ENCODE measurements at places on chromosomes 5 and 9. TPM values are rescaled to one million over a fixed set of nuclear protein-coding genes. Genes with fewer than 3 reads are reported as not detected.

IL13 gene
- not detected for total RNA-seq

ANKRD31 gene
- total RNA-seq, result 0.69 TPM

SPINK4 gene
- total RNA-seq, result not detected

FOXD4L4 gene
- total RNA-seq, result not detected

ZNF300 gene
- total RNA-seq, result 21.3 TPM

SHISAL2B gene
- total RNA-seq, result not detected

SLC6A7 gene
- total RNA-seq, result not detected

ZBTB5 gene
- total RNA-seq, result 14.2 TPM

NNT gene
- 118 TPM for total RNA-seq

THBS4 gene
- 3.9 TPM for total RNA-seq

SLCO6A1 gene
- not detected for total RNA-seq

ANKRD34B gene
- total RNA-seq, result not detected

AGXT2 gene
- total RNA-seq, result not detected

GPX3 gene
- 8.6 TPM for total RNA-seq

SERF1A gene
- total RNA-seq, result 6.7 TPM

HTR4 gene
- 0.26 TPM for total RNA-seq

CHSY3 gene
- 23.4 TPM for total RNA-seq

HCN1 gene
- total RNA-seq, result 0.26 TPM

All from urinary bladder (tissue), 4 donors.